ENCODE measurements at places on chromosomes 5 and 9.

GRCh38 chr5:113118765-113119164 lies 142.2 kb downstream of the DCP2 start:
- DNase-seq = no peak

- DNase-seq = no peak
Observed at GRCh38 chr9:137812356-137813023, 65.1 kb upstream of the CACNA1B start.

- no peak for DNase-seq
Observed at GRCh38 chr5:155017610-155018009, 4.1 kb downstream of the KIF4B start.

- DNase-seq = no peak
Observed at GRCh38 chr5:67283988-67284487, 87.4 kb upstream of the CD180 start.

DNA sequence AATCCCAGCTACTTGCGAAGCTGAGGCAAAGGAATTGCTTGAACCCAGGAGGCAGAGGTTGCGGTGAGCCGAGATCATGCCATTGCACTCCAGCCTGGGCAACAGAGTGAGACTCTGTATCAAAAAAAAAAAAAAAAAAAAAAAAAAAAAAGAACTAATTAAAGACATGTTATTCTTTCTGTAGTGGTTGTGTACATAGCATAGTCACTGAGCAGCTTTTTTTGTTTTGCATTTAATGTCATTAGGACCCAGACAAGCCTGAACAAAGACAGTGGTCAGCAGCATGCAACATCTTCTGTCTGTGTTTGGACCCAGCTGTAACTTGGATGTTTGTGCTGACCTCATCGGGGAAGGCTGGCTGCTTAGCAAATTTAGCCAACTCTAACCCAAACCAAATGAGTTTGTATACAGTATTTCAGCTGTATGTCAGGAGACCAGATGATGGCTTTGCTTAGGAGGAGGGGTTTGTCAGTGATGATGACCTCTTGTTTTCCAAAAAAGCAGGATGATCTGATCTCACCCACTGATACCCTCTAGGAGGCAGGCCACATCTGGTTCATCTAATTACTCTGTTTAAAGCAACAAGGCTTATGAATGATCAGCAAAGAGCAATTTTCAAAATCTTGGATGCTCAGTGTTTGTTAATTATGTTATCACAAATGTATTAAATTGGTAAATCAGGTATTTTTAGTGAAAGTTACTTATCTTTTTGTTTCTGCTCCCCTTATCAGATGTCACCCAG lies 39.5 kb downstream of the SNCAIP start:
- DNase-seq = no peak

- no peak for DNase-seq
Observed at GRCh38 chr5:151125421-151125820, 32.2 kb downstream of the ANXA6 start.

Data from A172 (cell line).